NCI-H1092 (cell line): ENCODE measurements at places on chromosomes 4 and X.

GRCh38 chr4:128353791-128354190 is 66.2 kb upstream of the PGRMC2 start:
- DNase-seq, result no peak

GRCh38 chrX:107880054-107880610 is 54.5 kb downstream of the MID2 start:
- DNase-seq, result no peak

DNA sequence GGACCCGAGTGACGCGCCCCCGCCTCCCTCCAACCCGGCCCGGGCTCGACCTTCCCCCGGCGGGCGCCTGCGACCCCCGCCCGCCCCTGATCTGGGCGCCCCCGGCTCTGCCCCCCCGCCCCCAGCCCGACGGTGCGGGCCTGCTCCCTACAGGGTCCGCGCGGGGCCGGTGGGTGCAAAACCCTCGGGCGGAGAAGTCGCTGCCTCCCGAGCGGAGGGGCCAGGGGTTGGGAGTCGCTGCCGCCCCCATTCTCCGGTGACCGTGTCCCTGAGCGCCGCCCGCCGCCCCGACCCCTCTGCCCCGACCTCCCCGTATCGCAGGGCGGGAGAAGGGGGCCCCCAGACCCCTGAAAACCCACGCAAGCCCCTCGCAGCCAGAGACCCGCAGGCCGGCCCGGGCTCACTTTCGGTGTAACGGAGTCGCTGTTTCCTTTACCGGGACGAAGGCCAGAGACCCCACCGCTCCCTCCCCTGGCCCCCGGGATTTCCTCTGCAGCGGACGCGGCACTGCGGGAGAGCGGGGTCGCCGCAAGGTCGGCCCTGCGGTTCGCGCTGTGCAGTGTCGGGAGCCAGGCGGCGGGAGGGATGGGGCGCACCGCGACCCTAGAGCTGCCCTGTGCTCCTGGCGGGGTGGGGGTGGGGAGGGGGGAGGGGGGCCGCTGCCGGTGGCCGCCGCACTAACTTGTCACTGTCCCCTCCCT is 729 bp upstream of the CPLX1 start:
- DNase-seq, result no peak

GRCh38 chr4:147590249-147590920 is 26.8 kb upstream of the TMEM184C start:
- DNase-seq, result peak; percentile 14

DNA sequence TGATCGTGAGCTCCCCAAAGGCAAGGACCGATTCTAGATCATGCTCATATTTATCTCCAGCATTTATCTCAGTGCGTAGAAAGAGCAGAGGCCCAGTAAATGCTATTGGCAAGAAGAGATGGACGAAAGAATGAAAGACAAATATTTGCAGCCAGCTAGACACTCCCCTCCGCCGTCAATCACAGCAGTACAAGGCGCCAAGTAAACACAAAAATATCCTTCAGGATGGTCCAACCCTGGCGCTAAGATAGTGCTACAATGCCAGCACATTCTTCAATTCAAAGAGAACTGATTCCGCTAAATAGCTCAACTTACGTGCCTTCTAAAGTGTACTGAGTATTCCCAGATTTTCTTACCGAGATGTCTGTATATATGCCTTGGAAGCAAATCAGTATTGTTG is 114.5 kb downstream of the DDX53 start:
- no peak for DNase-seq

- no peak for DNase-seq
Measured at GRCh38 chrX:124018023-124018422, 56.5 kb downstream of the STAG2 start.

GRCh38 chrX:145673841-145674240 is 143.8 kb upstream of the SLITRK2 start:
- DNase-seq, result no peak

- DNase-seq, result no peak
Measured at GRCh38 chrX:38426785-38427184, 74.4 kb downstream of the OTC start.

DNA sequence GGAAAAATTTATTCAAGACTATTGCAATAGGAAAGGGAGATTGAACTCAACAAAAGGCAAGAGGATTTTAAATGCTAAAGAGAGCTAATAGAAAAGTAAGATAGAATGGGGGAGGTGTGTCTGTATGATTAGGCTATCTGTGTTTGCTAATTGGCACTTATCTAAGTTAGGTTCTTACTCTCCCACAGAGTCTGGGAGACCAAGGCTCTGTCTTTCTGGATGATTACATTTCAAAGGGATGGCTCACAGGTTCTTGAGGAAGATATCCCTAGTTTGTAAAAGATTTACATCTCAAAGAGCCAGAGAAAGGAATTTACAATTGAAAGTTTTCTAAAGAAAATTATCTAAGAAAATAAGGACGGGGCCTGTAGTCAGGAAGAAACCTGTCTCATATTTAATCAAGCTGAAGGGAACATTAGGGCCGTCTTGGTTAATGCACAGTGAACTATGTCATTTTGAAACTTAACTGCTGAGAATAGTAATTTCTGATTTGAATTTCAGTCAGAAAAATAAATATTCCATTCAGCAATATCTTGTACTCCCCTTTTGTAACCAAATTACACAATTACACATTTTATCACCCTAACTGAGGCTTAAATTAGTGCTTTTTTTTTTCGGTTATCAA is 75.8 kb downstream of the MAGEB10 start:
- DNase-seq, result no peak
